ENCODE measurements at places on chromosomes 7 and 10.

DNA sequence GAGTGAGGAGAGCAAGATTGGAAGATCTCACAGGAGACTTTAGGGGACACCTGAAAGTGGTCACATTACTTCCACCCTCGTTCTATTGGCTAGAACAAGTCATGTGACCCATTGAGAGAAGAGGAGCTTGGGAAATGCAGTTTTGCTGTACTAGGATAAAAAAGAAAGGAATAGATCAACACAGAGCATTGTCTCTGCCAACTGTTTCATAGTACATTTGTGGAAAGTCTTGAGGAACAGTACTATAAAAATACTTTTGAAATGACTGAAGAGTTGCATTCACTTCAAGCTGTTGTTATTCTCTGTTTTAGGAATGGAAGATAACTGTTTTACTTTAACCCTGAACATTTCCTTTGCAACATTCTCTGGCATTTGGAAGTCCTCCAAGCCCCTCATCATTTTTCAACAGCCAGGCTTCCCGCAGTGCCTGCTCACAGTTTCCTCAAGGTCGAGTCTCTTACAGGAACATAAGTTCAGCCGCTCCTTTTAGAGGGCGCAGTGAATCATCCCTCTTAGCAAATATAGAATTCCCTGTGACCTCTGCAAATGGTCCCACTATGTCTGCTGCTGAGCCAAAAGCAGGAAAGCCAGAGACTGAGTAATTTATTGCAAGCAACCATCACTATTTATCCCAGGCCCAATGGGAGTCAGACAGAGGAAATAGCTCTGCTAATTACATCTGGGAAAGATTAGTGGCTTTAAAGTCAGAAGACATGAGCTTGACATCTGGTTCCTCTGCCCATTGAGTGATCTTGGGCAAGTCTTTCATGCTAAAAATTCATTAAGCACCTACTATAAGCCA is 40.7 kb downstream of the MRPL32 start:
- DNase-seq = no peak

- DNase-seq = no peak
These were observed 206.3 kb upstream of the TCERG1L start for GRCh38 chr10:131517781-131518180.

GRCh38 chr10:72097448-72098300 is 9.3 kb upstream of the SPOCK2 start:
- DNase-seq = no peak

DNA sequence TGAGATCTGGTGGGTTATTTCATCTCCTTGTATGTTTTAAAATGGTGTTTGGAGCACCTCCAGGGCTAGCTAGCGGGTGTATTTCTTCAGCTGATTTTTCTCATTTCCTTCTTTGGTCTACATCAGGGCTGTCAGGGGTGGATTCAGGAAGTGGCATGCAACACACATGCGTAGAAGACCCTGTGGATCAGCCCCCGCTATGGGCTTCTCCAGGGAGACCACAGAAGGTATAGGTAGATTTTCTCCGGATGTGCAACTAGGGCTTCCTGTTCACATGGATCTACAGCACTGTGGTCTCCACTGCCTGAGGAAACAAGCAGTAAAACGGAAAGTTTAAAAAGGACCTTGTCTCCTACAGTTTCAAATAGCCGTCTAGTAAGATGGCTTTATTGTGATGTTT is 10.4 kb downstream of the NUB1 start:
- peak; percentile 63 for DNase-seq

DNA sequence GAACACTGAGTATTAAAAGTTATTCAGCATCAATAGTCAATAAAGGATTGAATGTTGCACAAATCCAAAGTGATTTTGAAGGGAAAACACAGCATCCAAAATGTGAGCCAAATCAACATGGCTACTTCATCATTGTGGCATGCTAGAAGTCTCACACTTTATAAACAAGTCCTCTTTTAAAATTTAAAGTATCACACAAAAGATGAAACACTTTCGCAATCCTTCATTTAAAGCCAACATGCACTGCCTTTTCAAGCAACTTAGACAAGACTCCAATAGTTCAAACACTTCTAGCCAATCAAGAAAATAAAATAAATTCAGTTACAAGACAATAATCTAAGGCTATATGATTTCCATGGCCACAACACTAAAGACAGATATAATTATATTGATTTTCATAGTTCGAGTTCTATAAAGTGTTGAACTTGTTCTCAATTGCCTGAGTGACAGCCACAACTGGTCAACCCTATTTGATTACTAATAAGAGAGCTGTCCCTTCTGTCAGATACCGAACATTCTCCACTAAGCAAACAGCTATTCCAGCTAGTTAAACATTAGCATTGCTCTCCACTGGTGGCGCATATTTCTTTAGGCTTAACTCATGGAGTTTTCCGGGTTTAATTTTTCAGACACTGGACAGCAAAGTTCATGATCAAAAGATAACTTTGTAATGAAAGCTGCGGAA is 8.3 kb downstream of the EBF3 start:
- DNase-seq = no peak

DNA sequence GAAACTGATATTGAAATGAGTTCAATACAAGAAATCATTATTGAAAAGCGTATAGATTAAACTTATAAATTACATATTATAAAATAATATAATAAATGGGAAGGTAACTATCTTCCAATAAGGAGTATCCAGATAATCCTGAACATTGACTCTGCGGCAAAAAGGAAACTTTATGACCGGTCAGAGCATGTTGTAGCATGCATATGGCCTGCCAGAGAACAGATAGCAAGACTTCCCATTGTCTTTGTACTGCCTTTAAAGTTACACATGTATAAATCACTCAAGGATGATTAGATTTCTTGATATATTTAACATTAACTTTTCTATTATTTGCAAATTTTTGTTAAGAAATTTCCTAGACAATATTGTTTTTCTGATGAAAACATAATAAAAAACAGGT is 56.2 kb upstream of the ETV1 start:
- DNase-seq = no peak

GRCh38 chr10:105763611-105764010 is 1122.5 kb downstream of the SORCS3 start:
- DNase-seq = no peak

DNA sequence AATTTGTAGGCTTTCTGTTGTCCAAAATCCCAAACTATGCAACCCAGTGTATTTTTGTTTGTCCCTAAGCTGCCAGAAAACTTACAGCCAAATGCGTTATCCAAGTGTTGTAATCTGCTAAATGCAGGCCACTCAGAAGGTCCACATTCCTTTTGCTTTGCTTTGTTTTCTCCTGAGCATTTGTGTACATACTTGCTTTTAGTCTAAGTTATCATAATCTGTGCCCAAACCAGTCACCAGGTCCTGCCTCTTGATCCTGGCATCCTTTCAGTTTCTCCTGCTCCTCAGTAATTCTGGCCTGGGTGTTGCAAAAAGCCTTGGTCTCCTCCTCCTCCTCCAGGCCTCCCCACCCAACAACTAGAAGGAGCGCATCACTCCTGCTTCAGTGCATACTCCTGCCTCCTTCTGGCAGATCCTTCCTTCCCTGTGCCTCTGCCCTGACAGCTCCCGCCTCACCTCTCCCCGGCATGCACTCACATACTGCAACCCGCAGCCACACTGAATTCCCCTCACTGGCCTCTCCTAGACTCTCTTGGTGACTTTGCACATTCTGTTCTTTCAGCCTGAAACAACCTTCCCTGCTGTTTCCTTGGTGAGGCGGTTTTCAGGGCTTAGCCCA is 2.3 kb downstream of the DENND2A start:
- DNase-seq = no peak

DNA sequence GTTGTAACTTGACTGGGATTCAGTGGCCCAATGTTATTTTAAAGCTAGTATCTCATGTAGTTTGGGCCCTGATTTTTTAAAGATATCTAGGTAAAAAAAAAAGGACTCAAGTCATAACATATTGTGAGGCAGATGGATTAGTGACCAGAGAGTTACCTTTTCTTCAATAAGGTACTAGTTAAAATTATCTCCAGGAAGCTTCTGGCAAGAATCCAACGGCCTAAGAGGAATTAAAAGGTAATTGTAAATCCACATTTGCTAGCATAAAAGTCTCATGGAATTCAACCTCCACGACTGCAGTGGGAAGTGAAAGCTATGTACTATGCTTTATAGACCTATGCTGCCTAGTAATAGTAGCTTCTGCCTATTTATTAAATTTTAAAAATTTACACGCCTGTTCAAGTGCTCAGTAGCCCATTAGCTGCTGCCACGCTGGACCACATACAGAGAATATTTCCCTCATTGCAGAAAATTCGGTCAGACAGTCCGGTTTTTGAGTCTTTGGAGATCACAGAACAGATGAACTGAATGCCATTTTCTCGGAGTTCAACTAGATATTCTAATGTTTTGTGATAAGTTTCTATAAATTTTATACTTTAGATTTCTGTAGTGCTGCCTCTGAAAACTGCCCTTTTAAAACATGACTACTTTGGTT is 118.4 kb downstream of the NSUN6 start:
- DNase-seq = no peak

DNA sequence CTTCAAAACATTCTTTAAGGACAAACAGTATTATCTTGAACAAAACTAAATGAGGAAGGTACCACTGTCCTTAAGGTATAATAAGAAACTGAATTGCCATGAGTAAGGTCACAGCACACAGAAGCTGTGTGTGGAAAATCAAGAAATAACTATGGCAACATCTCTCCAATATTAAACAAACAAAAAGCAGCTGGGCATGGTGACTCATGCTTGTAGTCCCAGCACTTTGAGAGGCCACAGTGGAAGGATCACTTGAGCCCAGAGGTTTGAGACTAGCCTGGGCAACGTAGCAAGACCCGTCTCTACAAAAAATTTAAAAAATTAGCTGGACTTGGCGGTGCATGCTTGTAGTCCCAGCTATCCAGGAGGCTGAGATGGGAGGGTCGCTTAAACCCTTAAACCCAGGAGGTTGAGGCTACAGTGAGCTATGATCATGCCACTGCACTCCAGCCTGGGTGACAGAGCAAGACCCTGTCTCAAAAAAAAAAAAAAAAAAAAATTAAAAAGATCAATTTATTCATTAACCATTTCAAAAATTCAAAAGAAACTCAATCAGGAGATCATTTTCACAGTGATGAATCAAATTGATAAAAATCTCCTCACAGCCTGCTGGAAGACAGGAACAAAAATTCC is 195.4 kb downstream of the SKIDA1 start:
- DNase-seq = no peak

GRCh38 chr10:77332256-77332655 is 305.4 kb downstream of the KCNMA1 start:
- DNase-seq = no peak

- DNase-seq = no peak
These were observed 30.7 kb upstream of the EPC1 start for GRCh38 chr10:32377458-32378259.

DNA sequence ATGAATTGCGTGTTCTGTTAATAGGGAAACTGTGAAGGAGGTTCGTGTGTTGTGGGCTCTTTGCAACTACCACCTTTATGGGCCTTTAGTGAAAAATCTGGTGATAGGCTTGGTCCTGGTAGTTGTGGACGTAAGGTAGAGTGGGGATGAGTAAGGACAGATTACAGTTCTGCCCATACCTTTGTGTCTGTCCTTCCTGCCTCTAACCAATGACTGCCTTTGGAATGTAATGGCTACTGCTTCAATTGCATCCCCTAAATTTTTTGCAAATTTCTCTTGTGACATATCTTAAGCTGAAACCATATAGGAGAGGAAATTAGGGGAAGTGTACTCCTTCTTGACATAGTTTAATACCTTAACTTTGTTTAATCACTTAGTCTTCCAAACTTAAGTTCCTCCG is 82.3 kb downstream of the ADK start:
- DNase-seq = no peak

GRCh38 chr10:94644352-94644751 is 39.2 kb upstream of the CYP2C18 start:
- no peak for DNase-seq

DNA sequence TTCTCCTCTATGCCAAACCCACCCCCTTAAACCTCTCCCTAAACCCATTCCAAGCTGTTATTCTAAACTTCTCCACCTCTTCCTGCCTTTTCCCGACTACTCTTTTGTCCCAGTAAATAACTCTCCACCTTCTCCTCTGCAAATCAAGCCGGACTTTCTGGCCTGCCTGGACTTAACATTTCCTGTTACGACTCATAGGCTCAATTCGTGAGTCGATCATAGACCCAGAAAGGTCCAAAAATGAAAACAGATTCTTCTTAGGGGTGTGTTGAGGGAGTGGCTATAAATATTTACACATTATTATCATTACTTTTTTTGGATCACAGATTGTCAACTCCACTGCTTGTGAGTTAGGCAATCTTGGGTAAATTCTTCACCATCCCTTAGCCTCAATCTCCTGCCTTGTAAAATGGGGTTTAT is 59.0 kb upstream of the HABP2 start:
- no peak for DNase-seq

- DNase-seq = no peak
These were observed 86.8 kb upstream of the CSTF2T start for GRCh38 chr10:51786016-51786683.

DNA sequence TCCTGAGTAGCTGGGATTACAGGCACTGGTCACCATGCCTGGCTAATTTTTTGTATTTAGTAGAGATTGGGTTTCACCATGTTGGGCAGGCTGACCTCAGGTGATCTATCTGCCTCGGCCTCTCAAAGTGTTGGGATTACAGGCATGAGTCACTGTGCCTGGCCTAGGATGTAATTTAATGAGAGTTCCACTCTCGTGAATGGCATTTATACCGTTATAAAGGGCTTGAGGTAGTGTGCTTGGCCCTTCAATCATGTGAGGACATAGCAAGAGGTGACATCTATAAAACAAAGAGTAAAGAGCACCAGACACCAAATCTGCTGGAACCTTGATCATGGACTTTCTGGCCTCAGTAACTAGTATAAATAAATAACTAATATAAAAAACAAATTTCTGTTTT is 93.5 kb upstream of the PPP1R9A start:
- no peak for DNase-seq

GRCh38 chr7:124764847-124765400 is 668 bp downstream of the GPR37 start:
- DNase-seq = peak; percentile 33

GRCh38 chr7:134420424-134421125 is 38.3 kb downstream of the AKR1B1 start:
- no peak for DNase-seq

GRCh38 chr10:117362313-117362712 is 12.9 kb downstream of the PDZD8 start:
- no peak for DNase-seq

- no peak for DNase-seq
These were observed 36.1 kb upstream of the SMNDC1 start for GRCh38 chr10:110340816-110341215.

Measured in stimulated activated CD8-positive, alpha-beta memory T cell treated with anti-CD3 and anti-CD28 coated beads, Interleukin-4, amount 100 ng/mL, for 48 hours (primary cell).